ENCODE measurements at places on chromosomes 7 and 10.

DNA sequence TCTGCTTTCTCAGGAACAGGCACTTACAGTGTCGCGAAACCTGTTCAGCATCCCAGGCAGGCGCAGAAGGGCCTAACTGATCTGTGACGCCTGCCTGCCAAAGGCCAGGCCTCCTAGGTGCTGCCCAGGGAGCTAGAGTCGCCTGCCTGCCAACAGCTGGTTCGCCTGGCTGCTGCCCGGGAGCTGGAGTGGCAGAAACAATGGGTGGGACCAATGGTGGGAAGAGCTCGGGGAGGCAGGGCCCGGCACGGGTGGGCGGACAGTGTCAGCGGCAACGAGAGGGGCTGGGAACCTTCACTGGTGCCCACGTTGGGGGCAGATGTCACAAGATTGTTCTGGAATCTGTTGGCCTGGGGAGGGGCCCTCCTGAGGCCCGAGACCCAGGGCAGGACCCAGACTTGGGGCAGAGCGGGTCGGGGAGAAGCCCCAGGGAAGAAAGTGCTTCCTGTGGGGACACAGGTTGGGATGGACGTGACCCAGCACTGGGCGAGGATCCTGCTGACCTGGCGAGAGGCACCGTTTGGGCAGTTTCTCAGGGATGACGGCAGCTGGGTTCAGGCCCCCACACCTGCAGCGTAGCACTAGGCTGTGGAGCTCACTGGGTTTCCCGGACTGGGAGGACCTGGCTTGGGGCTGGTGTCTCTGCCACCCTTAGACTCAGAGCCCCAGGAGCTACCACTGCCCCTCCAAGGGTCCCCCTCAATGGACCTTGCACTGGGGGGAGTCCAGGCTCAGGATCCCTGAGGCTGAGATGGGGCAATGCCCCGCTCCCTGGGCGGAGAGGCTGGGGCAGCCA, 181.8 kb downstream of the ELFN1 start:
- DNase-seq: no peak

DNA sequence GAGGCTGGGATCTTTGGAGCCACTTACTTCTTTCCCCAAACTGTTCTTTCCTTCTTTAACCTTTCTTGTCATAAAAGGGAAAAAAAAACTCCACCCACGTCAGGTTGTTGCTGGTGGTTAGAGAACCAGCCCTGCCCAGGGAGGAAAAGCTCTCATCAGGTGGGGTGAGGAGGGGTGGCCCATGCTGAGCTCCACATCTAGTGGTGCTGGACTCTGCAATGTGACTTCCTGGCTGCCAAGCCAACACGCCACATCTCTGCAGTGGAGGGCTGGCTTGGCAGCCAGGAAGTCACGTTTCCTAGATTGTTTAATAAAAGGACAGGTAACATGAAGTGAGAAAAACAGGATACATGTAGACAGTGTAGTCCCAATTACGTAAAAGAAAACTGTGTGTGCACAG, 37.4 kb downstream of the WIPF3 start:
- no peak for DNase-seq

DNA sequence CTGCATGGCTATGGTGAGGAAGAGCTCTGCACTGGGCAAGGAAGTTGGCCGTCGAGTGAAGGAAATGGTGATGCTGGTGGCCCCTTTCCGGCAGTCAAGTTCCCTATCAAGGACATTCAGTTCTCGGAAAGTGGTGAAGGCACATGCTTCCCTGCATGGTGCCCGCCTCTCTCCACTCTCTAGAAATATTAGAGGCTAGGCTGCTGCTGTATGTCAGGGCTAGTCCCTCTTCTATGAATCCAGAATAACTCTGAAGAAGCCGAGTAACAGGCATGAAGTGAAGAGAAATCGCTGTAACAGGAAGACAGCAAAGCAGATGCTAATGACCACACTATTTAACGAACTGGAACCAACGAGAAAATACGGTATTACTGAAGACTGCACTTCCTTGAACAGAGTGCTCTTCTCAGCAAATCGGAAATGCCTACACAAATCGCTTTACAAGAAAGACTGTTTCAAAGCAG, 5.4 kb downstream of the IDI1 start:
- DNase-seq: no peak

DNA sequence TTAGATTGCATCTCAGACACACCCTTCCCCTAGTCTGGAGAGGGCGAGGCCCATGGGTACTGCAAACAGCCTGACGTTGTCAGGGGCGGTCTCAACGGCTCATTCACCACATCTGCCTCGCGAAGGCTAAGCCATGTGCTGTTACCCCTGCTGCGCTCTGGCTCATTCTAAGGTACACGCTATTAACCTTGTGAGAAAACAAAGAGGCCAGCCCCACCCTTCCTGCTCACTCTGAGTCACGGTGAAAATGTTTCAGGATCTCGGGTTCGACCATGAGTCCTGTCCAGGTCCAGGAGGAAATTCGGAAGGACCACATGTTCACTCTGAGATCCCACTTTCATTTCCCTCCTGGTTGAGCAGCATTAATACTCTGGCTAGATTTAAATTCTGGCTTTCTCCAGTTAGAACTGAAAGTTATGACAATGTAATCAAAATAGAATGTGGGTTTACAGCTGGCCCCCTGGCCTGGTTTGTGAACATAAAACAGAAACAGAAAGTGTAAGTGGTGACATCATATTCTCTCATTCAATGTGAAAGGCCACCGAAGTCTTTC, 55.2 kb downstream of the EGFR start:
- no peak for DNase-seq

DNA sequence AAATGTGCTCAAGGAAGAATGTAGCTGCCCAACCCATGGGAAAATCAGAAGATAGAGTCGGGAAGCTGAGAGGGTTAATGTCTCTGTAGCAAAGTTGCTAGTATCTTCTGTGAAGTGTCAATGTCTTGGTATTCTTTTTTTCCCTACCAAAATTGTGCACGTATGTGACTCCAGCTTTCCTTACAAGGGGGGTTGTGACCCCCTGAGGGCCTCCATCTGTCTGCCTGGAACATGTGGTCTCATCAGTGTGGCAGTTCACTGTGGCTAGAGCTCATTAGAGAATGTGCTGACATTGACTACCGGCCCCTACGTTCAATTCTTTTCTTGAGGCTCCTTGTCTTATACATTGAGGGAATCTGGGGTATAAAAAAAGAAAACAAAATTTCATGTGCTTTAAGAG, 725.2 kb upstream of the CELF2 start:
- no peak for DNase-seq

DNA sequence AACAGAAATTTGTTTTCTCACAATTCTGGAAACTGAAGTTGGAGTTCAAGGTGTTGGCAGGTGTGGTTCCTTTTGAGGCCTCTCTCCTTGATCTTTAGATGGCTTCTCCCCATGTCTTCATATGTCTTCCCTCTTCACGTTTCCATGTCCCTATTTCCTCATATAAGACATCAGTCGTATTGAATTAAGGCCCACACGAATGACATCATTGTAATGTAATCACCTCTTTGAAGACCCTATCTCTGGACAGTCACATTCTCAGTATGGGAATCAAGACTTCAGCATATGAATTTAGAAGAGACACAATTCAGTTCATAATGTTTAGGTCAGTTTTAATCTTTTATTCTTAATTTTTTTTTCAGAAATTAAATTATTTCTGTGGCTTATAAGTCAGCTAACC, 19.8 kb downstream of the VTI1A start:
- DNase-seq: no peak

DNA sequence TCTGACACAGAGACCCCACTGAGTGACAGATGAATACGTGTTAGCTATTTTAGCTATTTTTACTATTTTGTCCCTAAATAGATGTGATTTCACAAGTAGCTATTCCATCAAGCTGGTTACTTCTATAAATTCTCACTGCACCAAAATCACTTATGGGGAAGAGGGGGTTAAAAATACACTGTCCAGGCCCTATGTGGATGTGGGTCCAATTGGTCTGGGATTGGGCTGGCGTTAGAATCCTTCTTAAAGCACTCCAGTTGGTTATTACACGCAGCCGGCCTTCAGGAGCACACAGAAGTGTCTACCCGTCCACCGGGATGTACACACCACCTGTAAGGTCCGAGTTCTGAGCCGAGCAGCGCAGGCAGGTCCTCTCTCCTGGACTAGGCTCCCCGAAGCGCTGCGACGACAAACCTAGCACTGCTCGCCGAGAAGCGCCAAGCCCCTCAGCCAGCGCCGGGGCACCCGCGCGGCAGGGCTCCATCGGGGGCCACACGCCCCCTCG, 222.3 kb upstream of the MKLN1 start:
- DNase-seq: no peak

GRCh38 chr10:75127471-75127870, 16.0 kb downstream of the SAMD8 start:
- DNase-seq: no peak

DNA sequence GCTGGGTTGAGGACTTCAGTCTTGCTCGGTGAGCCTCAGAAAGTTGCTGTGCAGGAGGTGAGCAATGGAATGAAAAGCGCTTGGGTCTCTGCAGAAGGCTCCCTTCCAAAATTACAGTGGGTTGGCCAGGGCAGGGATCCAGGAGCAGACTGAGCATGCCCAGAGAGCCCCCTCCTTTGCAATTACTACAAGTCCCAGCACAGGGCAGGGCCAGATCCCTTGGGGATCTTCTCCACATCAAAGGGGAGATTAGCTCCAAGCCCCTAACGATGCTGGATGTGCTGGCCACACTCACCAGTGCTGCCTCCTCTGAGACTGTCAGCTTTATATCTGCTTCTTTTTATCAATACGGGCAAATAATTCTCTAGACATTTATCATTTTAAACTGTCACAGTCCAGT, 337.5 kb downstream of the RPS24 start:
- no peak for DNase-seq

- DNase-seq: no peak
Observed at GRCh38 chr10:48496831-48497779, 107.8 kb downstream of the ARHGAP22 start.

DNA sequence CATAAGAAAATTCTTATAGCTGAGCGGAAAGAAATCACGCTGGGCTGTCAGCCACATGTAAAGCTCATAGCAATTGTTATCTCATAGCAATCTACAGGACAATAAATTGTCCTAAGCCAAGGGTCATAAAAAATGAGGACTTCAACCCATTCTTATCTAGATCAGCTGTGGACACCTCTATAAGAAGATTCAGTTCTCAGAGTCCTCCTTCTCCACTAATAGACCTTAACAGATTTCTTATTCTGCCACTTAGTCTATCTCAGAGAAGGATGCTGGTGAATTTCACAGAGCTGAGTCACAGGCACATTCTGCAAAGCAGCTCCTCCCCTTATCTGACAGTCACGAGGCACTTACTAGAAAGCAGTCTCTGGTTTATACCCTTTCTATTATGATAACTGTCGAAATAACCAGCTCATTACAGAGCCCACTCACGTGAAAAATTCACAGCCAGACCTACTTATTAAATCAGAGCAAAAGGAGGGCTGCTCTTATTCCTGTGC, 185.3 kb upstream of the PCLO start:
- DNase-seq: no peak
